ENCODE measurements at places on chromosomes 6 and 20. TPM values are rescaled to one million over a fixed set of nuclear protein-coding genes. Genes with fewer than 3 reads are reported as not detected.
A peak's percentile ranks its signal among the peaks of the same experiment; 100 is the strongest.

DNA sequence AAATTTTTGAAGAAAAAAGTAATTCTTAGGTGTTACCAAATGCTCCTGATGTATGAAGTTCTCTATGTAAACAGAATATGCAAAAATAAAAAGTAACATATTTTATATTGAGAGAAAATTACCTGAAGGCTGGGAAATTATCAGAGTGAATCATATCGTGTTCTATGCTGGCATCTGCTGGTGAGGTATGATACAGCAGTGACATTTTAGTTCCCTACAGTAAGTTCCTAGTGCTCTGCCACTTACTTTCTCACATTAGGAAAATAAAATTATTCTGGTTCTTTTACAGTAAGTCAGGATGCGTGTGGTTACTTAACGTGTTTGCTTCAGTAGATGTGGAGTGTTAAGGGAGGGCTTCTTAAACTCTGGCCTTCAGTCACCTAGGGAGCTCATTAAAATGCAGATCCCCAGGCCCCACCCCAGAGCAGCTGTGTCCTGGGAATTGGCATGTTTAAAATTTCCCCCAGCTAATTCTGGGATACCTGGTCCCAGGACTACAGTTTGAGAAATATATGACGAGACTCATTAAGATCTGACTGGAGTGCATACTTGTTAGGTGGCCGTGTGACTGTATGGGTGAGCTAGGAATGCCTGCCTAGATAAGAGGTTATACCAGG lies 3.2 kb downstream of the ACTR5 start:
- peak; percentile 41 for DNase-seq

DNA sequence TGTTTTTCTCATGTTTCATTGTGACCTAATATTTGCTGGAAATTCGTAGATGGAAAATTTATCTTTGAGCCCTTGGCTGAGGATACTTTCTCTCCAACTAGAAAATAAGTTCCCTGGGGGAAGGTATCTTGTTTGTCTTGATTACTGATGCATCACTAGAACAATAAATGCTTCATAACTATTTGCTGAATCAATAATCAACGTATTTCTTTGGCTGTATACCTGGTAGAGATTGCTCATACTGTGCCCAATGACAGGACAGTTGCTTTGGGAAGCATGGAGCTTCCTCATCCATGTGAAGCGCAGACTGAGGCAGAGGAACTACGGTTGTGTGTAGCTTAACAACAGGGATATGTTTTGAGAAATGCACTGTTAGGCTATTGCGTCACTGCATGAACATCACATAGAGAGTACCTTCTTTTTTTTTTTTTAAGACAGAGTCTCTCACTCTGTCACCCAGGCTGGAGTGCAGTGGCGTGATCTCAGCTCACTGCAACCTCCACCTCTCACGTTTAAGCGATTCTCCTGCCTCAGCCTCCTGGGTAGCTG lies 34.2 kb upstream of the RPN2 start:
- no peak for DNase-seq

GRCh38 chr6:134438837-134439236 lies 120.9 kb upstream of the SGK1 start:
- no peak for DNase-seq

GRCh38 chr6:143003676-143004075 lies 57.0 kb upstream of the AIG1 start:
- DNase-seq, result no peak

The TCF19 gene
- 5.8 TPM for total RNA-seq

The HLA-DQA2 gene
- not detected for total RNA-seq

The CRISP2 gene
- total RNA-seq, result not detected
